ENCODE measurements at places on chromosomes 7 and 10. TPM values are rescaled to one million over a fixed set of nuclear protein-coding genes. Genes with fewer than 3 reads are reported as not detected.
A peak's percentile ranks its signal among the peaks of the same experiment; 100 is the strongest.

- DNase-seq: no peak
These were observed 160.2 kb downstream of the IPMK start for GRCh38 chr10:58107506-58107905.

GRCh38 chr7:73681031-73681430, 2.2 kb downstream of the DNAJC30 start:
- DNase-seq: no peak

GRCh38 chr10:95356190-95356955, 65.6 kb upstream of the PDLIM1 start:
- no peak for DNase-seq

DNA sequence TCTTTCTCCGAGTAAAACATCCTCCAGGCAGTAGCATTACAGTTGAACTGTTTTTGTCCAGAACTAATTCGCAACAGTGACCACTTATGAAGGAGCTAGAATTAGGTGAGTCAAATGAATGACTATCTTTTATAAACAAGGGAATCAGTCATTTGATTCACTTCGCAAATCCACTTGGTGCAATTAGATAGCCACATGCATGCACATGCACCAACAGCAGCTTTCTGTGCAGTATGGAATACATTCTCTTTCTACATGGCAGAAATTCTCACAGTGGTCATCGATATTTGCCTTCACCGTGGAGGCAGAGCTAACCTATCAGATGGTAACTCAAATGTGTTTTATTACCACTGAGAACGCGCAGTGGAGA, 118.8 kb downstream of the CDK6 start:
- no peak for DNase-seq

DNA sequence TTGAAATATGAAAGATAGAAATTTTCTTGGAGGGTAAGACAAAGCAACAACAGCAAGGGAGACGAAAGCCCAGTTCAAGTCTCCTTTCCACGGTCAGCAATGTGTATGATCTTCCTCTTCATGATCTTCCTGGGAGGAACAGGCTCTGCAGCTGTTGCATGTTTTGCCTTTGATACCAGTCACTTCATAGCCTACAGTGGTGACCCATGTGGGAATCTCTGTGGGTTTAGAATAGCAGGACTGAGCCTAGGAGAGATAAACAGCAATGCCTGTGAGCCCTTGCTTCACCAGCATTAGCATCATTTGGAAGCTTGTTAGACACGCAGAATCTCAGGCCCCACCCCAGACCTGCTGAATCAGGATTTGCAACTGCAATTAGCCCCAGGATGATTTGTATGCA, 31.8 kb downstream of the STAMBPL1 start:
- no peak for DNase-seq

- DNase-seq: no peak
These were observed 549.4 kb downstream of the SORCS1 start for GRCh38 chr10:106615081-106615480.

- DNase-seq: no peak
These were observed 251.5 kb downstream of the WDR11 start for GRCh38 chr10:121102706-121103105.

DNA sequence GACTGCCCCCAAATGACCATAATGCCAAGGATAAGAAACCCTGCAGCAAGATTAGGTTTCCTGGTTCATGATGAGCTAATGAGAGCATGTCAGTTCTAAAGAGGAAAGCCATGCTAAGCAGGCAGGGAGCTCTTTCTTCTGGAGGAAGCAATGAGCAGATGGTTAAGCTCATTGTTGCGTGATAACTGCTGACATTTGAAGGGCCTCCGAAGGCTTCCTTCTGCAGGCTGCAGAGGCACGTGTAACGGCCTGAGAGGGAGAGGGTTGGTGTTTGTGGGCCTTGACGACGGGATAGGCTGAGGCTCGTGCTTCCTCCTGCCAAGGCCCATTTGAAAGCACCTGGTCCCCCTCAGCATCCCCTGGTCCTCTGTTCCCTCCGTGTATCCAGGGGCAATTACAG, 63.5 kb upstream of the BTBD16 start:
- no peak for DNase-seq

DNA sequence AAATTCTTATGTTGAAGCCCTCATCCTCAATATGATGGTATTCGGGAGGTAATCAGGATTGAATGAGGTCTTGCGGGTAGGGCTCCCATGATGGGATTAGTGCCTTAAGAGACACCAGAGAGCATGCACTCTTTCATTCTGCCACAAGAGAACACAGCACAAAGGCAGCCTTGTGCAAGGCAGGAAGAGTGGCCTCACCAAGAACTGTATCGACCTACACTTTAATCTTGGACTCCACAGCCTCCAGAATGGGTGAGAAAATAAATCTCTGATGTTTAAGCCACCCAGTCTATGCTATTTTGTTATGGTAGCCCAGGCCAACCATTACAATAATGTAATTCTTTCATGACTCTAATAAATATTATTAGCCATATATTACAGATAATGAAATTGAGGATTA, 8.4 kb downstream of the SEM1 start:
- no peak for DNase-seq

- no peak for DNase-seq
These were observed 650.3 kb upstream of the GALNT17 start for GRCh38 chr7:70481570-70482123.

DNA sequence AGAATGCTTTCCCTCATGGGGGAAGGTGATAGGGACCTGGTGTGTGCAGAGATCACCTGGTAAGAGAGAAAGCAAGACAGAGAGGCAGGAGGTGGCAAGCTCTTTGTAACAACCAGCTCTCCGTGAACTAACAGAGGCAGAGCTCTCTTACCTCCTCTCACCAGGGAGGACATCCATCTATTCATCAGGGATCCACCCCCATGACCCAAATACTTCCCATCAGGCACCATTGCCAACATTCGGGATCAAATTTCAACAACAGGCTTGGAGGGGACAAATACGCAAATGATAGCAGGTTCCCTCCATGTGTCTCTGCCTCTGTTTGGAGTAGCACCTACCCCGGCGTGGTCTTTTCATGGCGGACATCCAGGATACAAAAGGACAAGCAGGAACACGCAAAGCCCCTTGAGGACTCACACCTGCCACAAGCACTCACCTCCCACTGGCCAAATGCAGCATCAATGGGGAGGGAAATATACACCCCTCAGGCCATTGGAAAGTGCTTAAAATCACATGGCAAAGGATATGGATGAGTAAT, 431.2 kb upstream of the AUTS2 start:
- DNase-seq: no peak

DNA sequence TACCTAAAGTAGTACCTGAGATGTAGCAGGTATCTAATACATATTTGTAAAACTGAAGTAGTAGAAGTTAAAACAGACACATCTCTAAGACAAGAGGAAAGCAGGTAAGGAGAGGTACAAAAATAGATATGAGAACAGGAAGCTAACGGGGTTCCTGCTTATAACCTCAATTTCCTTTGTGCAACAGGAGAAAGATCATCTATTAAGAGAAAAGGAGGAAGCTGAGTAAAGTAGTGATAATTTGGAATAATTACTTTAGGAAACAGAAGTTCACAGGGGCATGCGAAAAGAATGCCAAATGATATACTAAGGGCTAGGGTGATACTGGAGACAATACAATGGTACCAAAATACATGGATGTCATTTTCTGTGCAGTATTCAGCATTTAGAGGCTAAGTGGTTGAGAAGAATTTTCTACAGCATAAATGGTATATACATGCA, 108.7 kb downstream of the NRBF2 start:
- DNase-seq: no peak

- DNase-seq: no peak
These were observed 104.6 kb downstream of the FOXP2 start for GRCh38 chr7:114519240-114519639.

DNA sequence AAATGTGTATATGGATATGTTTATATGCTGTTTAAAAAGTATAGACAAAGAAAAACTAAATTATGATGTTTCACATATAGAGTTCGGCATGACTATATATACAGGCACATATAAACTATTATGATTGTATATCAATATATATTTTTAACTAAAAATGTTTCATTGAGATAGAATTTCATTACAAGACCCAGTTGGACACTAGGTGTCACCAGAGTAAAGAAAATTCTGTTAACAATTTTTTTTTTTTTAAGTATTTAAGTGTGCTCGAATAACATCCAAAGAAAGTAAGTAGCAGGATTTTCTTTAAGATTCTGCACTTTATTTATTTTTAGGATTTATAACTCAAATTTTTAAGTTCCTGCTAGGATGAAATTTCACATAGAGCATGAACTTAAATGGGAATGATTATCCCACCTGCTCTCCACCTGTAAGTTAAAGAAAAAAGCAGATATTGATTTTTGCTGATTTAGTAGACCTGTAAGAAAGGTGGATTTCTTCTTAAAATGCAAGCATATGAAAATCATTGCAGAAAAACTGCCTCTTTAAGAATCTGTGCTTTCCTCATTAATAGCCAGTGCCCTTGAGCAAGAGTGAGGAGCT, 961.5 kb downstream of the PCDH15 start:
- no peak for DNase-seq

GRCh38 chr7:143256932-143257331, 6.3 kb upstream of the GSTK1 start:
- no peak for DNase-seq

DNA sequence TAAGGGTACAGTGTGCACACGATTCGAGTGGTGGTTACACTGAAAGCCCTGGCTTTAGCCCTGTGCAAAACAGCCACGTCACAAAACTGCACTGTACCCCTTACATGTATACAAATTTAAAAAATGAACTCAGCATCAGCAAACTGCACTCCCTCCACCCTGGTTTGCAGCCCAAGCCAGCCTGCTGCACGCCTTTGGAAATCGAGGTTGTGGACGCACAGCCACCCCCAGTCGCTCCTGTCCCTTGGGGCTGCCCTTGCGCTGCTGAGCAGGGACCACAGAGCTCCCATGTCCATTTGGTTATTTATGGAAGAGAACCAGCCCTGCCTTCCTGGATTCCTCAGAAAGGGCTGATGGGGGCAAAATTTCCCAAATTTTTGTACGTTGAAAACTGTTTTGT, 98.8 kb downstream of the INPP5A start:
- DNase-seq: no peak

- DNase-seq: peak; percentile 18
These were observed 526 bp downstream of the CH25H start for GRCh38 chr10:89206402-89207180.

- DNase-seq: peak; percentile 73
These were observed 34.0 kb upstream of the EBLN1 start for GRCh38 chr10:22251751-22252223.

DNA sequence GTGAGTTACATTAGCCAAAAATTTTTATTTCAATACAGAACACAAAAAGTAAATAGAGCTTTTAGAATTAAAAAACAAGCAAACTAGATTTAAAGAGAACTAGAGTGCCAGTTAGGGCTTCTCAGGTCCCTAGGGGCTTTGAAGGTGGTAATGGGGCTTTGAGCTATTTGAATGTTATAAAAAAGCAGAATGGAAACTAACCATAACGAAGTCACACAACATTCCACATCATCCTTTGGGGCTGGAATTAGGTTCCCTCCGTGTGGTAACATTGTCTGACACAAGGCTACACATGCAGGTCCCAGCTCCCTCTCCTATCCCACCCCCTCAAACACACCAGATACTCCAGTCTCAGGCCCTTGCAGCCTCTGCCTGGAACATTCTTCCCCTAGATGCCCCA, 15.3 kb downstream of the JAZF1 start:
- no peak for DNase-seq

DNA sequence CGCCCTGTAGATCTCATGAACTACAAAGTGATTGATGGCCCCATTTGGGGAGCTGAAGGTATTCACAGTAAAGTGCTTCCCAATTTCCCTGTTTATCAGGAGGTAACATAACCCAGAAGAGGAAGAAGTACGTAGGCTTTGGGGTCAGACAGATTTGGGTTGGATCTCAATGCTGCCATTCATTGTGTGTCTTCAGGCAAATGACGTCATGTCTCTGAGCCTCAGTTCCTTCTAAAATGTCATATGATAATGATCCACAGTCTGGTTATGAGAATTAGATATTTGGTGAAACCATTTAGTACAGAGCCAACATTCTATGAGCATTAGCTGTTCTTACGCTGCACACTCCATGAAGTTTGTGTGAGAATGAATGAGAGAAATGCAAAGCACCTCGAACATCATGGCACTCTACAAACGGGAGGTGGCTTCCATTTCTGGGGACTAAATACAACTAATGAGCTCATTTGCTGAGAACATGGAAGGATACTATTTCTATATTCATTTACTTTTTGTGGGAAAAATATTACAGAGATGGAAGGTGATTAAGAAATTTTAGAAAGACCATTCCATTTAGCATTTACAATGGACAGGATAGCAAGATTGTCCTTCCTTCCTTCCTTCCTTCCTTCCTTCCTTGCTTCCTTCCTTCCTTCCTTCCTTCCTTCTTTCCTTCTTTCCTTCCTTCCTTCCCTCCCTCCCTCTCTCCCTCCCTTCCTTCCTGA, 13.8 kb upstream of the JCAD start:
- no peak for DNase-seq

Gene CLRN3
- not detected for total RNA-seq

Gene ZWINT
- total RNA-seq: 2.5 TPM

Gene GPRIN2
- total RNA-seq: not detected

Gene OR2A5
- total RNA-seq: not detected

Gene CRYGN
- not detected for total RNA-seq

Gene IKZF1
- total RNA-seq: 248 TPM

Gene DEPP1
- not detected for total RNA-seq

Gene CDC14C
- total RNA-seq: not detected

Gene CYP2C19
- total RNA-seq: not detected

Gene MPP7
- 22.5 TPM for total RNA-seq

Gene PTPRN2
- total RNA-seq: 0.22 TPM
